ENCODE measurements at places on chromosomes 7 and 10.

- no peak for DNase-seq
These were observed 108.7 kb upstream of the DGKB start for GRCh38 chr7:15011289-15011688.

- DNase-seq = peak; percentile 5
These were observed 620.4 kb downstream of the GALNT17 start for GRCh38 chr7:71752171-71752935.

DNA sequence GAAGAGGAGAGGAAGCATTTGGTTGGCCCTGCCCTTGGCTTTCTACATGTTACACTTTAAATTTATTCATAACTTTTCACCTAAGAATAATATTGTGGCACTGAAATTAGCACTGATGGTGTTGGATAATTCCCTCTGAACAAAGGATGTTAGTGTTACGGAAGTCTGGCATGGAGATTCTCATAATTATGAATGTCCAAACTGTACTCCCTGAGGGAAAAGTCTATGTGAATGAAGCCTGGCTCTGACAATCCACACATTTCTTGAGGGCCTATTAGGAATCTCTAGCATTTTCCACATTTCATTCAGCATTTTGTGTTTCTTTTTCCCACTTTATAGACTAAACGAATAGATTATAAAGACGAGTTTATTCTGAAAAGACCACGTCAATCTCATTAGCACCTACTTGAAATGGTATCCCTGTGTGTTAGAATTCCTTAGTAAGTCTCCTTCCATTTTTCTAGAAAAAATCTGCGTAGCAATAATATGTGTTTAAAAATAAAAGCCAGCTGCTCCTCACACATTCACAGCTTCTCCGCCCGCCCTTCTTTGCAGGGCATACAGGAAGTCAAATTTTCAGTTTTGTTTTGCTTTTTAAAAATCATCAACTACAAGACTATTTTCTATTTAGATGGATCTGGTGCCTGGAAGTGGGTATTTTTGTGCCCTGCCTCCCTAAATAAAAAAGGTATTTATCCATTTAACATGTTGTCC lies 131.8 kb upstream of the PALS2 start:
- no peak for DNase-seq

DNA sequence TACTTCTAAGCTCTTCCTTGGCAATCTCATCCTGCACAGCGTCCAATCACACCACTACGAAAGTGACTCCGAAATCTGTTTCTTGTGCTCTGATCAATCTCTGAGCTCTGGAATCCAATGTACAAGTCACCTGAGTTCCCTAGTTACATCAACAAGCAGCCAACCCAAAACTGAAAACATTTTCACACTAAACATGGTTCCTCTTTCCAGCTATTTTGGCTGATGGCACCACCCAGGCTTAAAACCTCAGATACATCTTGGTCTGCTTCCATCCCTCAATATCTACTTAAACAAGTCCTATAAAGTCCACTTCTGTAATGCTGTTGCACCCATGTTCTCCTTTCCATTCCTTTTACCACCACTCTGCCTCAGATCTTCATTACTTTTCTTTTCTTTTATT lies 3.6 kb downstream of the BLOC1S2 start:
- DNase-seq = no peak

GRCh38 chr10:109358325-109358724 lies 565.0 kb downstream of the XPNPEP1 start:
- DNase-seq = no peak

DNA sequence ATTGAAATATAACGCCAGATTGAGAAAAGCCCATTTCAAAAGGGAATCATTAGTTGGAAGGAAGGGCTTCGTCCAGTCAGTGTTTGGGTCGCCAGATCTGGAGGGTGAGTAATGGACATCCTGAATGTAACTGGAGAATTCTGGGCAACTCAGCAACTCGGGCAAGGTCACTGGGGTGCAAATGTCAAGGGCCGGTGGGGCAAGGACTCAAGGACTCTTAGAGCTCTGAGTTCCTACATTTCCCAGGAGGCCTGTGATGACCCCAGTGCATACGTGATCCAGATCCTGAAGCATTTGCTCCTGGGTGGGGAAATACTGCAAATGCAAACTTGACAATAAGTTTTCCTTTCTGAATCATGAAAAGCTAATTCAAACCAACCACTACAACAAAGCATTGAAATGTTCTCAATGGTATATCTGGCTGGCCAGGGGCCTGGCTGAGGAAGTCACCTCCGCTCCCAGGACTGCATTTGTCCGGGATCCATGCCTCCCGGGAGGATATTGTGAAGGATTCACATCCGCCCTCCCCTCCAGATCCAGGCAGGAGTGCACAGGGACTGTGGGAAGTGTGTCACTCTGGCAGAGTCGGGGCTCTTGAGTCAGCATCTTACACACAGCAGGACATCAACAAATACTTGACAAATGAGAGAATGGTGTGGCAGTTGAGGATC lies 164.0 kb downstream of the FANK1 start:
- DNase-seq = no peak

DNA sequence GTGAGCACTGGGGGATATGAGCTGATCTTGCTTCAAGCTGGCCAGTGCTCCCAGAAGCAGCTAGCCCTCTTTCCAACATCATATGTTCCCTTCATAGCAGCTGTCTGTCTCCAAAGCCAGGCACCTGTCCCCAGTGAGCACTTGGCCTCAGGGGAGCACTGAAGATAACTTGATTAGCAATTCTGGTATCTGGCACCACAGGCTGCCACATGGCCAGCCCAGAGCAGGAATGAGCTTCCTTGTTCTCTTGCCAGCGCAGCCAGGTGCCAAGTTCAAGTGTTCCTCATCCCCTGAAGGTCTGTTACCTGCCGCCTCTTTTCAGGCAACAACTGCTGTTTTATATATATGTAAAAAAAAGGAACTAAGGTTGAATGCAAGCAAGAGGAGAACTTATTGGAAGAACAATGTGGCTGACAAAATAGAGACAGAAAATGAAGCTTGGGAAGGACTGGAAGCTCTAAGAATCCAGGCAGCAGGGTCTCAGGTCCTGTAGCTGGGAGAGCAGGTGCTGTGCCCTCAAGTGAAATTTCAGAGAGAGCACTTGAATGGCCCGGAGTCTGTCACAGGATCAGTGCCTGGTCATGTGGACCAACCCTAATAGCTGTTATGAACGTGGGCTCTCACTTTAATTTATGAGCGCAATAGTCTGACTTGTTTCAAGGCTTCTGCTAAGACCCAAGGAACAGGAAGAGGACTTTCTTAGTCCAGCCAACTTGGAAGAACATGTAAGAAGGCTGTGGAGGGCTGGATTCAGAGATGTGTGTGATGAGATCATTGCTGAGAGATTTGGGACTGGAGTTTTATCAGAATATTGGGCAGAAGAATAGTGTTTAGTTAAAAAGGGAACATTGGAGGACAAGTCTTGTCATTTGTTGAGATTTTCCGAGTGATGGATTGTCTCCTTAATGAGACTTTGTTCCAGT lies 267.2 kb downstream of the GLRX3 start:
- no peak for DNase-seq

DNA sequence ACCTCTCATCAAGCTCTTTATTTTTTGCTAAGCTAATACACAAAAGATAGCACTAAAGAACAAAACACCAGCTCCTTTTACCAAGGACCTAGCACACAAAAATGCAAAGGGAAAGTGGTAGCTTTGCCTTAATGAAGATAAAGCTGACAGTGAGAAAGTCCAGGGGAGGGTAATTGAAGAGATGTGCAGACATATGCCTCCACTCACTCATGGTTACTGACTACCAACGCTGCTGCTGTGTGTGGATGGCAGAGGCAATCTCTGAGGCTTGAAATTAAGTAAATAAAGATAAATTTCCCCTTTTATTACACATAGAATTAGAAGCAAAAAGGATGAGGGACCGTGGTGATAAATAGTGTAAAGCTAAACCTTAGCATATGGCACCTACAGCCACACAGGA lies 87.0 kb downstream of the HGF start:
- no peak for DNase-seq

DNA sequence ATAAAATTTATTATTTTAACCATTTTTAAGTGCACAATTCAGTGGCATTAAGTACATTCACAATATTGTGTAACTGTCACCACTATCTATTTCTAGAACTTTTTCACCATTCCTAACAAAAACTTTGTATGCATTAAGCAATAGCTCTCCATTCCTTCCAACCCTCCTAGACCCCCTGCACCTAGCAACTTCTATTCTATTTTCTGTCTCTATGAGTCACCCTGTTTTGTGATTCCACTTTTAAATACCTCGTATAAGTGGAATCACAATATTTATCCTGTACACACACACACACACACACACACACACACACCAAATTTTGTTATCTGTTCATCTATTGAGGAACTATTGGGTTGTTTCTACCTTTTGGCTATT lies 89.2 kb downstream of the ARID5B start:
- no peak for DNase-seq

DNA sequence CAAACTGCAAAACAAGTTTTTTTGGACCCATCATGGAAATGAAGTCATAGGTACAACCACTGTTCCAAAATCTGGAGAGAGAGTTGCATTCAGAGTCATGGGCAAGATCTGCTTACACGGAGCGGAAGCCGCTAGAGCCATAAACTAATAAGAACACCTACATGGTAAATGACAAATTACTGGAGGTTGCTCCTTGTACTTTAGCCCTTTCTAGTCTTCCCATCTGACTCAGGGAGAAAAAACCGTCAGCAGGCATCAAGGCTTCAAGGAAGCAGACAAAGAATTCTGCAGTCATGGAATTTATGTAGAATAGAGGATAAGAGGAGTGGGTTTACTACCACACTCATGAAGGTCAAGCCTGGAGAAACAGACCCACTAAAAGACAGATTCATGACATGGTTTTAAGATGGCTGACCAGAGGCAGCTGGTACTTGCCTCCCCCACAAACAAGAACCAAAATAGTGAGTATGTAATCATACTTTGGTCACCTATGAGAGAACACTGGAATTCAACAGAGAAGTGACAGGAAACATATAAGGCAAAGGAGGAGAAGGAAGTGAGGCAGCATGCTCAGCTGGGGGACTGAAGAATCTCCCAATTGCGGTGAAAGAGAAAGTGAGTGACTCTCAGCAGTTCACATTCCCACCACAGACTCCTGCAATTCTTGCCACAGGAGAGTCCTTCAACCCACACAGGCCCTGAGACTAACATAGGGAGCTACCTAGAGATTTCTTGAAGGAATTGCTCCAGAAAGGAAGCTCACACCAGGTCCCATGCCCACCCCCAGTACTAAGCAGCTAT lies 42.4 kb upstream of the ASAH2 start:
- DNase-seq = no peak

- DNase-seq = no peak
These were observed 32.7 kb downstream of the CALML5 start for GRCh38 chr10:5466451-5467206.

- DNase-seq = no peak
These were observed 83.0 kb upstream of the FAM180A start for GRCh38 chr7:135831455-135832195.

GRCh38 chr10:17406036-17406834 lies 48.2 kb downstream of the ST8SIA6 start:
- DNase-seq = no peak

DNA sequence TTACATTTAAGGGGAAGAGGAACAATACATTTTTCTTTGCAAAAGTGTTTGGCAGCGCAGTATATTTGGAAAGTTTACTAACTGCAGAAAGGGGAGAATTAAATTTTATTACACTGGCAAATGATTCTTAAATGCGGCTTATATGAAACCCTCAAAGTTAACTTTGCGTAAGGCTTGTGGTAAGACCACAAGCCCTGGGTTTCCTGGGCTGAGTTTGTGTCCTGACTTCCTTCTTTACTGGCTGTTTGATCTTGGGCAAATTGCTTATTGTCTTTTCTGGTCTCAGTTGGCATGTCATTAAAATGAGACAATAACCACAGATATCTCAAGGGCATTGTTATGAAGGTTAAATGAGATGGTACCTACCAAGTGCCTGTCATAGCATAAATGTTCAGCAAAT lies 106.8 kb downstream of the GLRX3 start:
- DNase-seq = no peak

GRCh38 chr10:97542169-97543024 lies 30.2 kb upstream of the ANKRD2 start:
- no peak for DNase-seq

DNA sequence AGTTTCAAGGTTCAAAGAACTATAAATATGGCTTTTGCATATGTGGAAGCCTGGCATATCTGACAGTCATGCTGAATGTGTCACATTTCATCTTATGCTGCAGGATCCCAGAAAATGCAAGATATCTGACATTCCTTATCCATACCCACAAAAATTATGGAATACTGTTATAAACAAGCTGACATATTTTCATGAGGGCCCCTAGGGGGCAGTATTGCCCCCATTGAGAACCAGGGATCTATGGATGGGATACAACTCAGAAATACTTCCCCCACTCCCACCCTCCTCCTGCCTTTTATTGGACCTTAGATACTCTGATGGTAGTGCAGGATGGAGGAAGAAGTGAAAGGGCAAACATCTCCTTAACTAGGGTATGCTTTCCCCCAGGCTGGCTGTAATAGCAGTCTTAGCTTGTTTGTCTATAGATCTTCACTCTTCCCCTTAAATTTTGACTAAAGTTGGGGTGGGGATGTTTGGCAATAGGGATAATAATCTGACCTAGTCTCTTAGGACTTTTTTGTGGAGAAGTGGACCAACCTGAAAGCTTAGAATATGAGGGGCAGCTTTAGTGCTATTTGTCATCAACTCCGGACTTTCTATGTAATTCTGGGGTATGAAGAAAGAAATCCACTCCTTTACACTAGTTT lies 3.5 kb upstream of the GNGT1 start:
- no peak for DNase-seq

GRCh38 chr7:22291977-22292376 lies 65.0 kb downstream of the RAPGEF5 start:
- DNase-seq = no peak

- DNase-seq = no peak
These were observed 130.7 kb upstream of the NOBOX start for GRCh38 chr7:144534196-144534595.

GRCh38 chr7:115980159-115980558 lies 50.4 kb downstream of the TFEC start:
- no peak for DNase-seq

DNA sequence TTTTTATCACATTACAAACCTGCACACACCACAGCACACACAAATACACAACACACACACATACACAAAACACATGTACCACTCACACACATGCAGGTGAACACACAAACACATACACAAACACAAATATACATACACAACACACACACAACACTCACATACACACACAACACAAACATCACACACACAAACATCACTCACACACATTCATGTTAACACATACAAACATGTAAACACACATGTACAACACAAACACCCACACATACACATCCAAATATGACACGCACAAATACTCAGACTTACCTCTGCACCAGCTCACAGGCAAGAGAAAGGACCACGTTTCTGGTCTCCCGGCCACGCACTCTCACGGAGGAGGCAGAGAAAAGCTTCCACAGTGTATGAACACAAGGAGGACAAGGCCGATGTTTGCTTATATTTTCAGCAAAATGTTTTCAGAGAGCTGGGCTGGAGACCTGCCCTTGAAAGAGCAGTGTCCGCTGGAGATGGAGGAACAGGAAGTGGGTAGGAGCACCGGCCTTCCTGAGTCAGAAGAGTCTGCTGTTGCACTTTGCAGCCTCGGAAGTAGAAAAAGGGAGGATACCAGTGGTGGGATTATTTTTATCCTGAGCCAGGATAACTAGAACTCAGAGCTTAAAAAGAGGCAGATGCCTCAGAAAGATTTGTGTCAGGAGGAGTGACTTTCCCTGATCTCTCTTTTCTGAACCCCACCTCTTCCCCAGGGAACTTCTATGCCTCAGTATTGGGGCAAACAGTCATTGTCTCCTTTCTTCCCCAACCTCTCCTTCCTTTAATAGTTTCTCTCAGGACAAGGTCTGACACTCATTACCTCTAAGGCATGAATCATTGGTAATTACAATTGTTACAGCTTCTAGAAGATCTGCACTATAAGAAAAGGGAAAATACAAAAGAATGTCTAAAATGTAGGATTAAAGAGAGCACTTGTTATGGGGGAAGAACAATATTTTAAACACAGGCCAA lies at the start of gene GIMAP6:
Gene GIMAP6 (minus strand): TSS at position 520 of the 999 bp plus-strand sequence. CDS start 2,243 bp downstream, outside the sequence.
- DNase-seq = no peak
